ENCODE measurements at places on chromosomes 13 and 19.

- no peak for DNase-seq
These were observed 173.8 kb upstream of the RNF113B start for GRCh38 chr13:98350746-98351330.

- DNase-seq = peak; percentile 76
These were observed 26.5 kb upstream of the LSM14A start for GRCh38 chr19:34145741-34146202.

- no peak for DNase-seq
These were observed 190.4 kb upstream of the SOX1 start for GRCh38 chr13:111876506-111876905.

GRCh38 chr13:21458451-21458812 is 671 bp downstream of the ZDHHC20 start:
- peak; percentile 78 for DNase-seq

DNA sequence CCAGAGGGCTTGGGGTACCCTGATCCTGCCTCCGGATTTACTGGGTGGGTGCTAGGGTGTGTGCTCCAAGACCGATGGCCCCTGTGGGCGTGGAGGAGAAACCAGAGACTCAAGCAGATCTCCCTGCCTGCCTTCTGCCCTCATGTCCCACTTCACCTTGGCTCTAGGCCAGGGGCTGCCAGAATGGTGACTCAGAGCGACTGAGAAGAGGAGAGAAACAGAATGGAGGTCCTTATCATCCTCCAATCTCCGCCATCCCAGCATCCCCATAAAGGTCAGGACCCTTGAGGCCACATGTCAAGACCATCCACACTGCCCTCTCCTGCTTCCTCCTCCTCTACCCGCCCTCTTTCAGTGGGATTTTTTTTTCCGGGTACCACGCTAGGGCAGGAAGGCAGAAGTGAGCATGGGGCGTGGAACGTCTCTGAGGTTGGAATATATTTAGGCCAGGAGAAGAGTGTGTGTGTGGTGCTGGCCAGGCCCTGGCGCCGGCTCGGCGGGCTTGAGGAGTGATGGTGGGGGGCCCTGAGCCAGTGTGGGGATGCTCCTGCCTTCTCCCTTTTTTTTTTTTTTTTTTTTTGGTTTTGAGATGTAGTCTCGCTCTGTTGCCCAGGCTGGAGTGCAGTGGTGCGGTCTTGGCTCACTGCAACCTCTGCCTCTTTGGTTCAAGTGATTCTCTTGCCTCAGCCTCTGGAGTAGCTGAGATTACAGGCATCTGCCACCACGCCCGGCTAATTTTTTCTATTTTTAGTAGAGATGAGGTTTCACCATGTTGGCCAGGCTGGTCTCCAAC is 22.3 kb downstream of the IER2 start:
- no peak for DNase-seq

- no peak for DNase-seq
These were observed 204.7 kb downstream of the SHISA2 start for GRCh38 chr13:25847145-25847544.

DNA sequence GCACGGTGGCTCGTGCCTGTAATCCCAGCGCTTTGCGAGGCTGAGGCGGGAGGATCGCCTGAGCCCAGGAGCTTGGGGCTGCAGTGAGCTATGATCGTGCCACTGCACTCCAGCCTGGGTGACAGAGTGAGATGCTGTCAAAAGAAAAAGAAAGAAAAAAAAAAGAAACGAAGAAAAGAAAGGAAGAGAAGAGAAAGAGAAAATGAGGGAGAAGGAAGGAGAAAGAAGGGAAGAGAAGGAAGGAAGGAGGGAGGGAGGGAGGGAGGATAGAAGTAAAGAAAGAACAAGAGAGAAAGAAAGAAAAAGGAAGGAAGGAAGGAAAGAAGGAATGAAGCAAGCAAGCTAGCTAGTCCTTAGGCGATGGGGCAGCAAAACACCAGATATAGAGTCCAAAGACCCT is 14.1 kb downstream of the PTPRS start:
- no peak for DNase-seq

DNA sequence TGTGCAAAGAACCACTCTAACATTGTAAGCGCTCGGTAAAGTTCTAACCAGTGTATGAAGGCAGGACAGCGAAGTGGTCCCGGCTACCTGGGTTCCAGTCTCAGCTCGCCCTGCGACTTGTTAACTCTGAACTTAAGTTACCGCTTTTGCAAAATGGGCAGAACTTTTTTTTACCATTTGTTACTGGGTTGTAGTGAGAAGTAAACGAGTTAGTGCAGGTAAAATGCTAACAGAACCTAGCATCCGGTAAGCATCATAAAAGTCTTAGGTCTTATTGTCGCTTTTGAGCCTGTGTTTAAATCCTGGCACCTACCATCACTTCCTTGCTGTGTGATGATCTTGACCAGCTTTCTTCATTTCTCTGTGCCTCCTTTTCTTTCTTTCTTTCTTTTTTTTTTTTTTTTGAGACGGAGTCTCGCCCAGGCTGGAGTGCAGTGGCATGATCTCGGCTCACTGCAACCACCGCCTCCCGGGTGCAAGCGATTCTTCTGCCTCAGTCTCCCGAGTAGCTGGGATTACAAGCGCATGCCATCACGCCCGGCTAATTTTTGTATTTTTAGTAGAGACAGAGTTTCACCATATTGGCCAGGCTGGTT is 734 bp upstream of the TRMT1 start:
- no peak for DNase-seq

GRCh38 chr13:81442904-81443303 is 1102.0 kb upstream of the SPRY2 start:
- no peak for DNase-seq

DNA sequence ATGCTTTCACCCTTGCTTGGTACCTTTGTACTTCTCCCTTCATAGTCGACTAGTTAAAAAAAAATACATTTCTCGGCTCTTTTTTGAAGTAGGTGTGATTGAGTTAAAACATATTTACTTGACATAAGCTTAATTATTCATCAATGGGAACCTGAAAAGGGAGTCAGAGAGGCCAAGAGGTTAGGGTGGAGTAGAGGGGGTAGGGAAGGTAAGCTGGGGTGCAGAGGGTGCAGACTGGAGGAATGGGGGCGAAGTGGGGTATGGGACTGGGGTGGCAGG is 701 bp upstream of the HIF3A start:
- DNase-seq = no peak

GRCh38 chr13:31908696-31909411 is 122.7 kb upstream of the FRY start:
- DNase-seq = no peak

GRCh38 chr19:47391510-47392223 is 27.7 kb downstream of the MEIS3 start:
- peak; percentile 98 for DNase-seq

- no peak for DNase-seq
These were observed 859.1 kb downstream of the SLITRK6 start for GRCh38 chr13:84940167-84940566.

GRCh38 chr13:47109028-47109427 is 212.2 kb upstream of the HTR2A start:
- DNase-seq = no peak

- peak; percentile 60 for DNase-seq
These were observed 13.8 kb upstream of the CEACAM16 start for GRCh38 chr19:44684892-44685863.

- DNase-seq = peak; percentile 79
These were observed 170.8 kb downstream of the NUFIP1 start for GRCh38 chr13:44818428-44818827.

DNA sequence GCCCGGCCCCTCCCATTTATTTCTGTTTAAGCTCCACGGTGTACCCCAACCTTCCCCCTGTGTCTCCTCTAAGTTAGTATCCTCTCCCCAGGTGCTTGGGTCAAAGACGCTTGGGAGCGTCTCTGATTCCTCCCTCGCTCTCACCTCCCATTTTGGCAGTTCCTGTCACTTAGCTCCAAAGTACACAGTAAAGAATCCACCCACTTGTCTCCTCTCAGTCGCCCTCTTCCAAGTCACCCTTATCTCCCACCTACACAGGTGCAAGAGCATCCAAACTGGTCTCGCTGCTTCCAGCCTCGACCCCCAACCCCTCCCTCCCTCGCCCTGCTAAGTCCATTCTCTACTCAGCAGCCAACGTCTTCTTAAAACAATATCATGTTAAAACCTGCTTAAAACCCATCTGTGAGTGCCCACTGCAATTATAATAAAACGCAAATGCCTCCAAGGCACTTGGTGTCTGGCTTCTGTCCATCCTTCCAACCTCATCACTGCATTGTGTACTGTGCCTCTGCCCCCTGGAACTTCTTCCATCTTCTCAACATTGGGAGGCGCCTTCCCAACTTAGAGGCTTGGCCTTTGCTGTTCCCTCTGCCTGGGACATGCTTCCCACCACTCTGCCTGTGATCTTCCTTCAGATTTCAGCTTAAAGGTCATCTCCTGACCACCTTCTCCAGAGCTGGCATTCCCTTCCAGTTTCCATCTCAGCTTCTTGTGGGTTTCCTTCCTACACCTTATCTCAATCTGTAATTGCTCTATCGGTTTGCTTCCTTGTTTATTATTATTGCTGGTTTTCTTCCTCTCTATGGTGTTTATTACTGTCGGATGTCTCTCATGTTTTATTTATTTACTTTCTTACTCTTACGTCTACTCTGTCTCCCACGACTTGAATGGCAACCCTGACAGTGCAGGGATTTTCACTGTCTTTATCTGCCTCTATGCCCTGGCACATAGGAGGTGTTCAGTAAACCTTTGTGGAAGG is 9.5 kb upstream of the KLK14 start:
- no peak for DNase-seq

DNA sequence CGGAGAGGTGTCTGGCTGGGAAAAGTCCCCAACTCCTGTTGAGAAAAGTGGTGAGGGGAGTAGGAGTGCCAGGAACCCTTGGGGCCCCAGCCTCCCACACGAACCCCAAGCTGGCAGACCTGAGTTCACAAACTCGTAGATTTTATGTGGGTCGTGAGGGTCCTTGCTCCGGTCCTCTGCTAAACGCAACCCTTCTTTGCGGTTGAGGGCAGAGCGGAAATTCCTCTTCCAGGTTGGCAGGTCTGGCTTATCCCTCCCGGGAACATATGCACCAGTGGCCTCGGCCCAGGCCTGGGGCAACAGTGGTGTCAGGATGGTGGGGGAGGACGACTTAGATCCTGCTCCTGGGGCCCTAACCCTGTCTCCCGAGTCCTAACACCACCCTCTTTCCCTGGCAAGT is 2.4 kb downstream of the IRF3 start:
- DNase-seq = no peak
